T-helper 17 cell (primary cell): ENCODE measurements at places on chromosomes 6 and 20.

DNA sequence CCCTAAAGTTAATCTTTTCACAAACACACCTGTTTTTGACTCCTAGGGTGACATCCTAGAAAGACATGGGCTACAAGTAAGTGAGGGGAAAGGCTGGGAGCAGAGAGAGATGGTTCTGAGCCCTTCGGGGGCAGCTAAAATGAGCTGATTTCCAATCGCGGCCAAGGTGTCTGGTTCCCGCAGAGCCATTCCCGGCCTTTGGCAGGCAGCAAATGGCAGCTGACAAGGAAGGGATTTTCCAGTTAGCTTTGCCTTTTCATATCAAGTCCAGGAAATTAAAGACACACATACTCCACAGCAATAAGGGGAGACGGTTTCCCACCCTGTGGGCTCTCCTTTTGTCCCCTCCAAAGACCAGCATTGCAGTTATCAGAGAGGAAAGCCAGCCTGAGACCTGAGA, 228.5 kb downstream of the ZMYND8 start:
- H3K27ac ChIP-seq: no peak overlapping the region
- H3K4me3 ChIP-seq: no peak overlapping the region
- DNase-seq: no peak
- H3K36me3 ChIP-seq: peaks cover 8% of the 10 kb centered on the region

GRCh38 chr6:5695260-5696245, 311.2 kb downstream of the NRN1 start:
- H3K36me3 ChIP-seq: peaks cover 7% of the 10 kb centered on the region
- no peaks in the 10 kb centered on the region for H3K27me3 ChIP-seq
- no peak for DNase-seq
- H3K4me3 ChIP-seq: no peak overlapping the region

DNA sequence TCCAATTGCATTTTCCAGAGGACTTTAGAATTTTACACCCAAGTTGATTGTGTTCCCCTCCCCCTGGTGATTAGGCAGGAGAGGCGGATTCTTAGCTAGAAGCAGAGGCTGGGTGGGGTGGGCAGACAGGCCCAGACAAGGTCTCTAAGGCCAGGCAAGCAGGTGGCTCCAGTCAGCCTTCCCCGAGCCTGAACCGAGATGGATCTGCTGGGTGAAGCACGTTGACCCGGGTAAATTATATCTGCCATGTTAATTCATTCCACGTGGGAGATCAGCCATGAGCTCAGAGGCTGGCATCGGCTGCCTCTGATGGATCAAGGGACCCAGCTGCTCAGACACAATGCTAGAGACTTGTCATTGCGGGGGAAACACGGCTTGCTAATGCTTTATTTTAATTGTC, 159.5 kb upstream of the MAFB start:
- H3K27ac ChIP-seq: no peak overlapping the region
- no peaks in the 10 kb centered on the region for H3K4me1 ChIP-seq
- DNase-seq: no peak
- no peaks in the 10 kb centered on the region for H3K36me3 ChIP-seq
- H3K4me3 ChIP-seq: no peak overlapping the region

- H3K4me1 ChIP-seq: no peaks in the 10 kb centered on the region
- peaks cover 33% of the 10 kb centered on the region for H3K27me3 ChIP-seq
- no peak for DNase-seq
- H3K4me3 ChIP-seq: no peak overlapping the region
- no peak overlapping the region for H3K27ac ChIP-seq
- peaks cover 8% of the 10 kb centered on the region for H3K36me3 ChIP-seq
These were observed 38.9 kb upstream of the ENPP1 start for GRCh38 chr6:131768964-131769363.

DNA sequence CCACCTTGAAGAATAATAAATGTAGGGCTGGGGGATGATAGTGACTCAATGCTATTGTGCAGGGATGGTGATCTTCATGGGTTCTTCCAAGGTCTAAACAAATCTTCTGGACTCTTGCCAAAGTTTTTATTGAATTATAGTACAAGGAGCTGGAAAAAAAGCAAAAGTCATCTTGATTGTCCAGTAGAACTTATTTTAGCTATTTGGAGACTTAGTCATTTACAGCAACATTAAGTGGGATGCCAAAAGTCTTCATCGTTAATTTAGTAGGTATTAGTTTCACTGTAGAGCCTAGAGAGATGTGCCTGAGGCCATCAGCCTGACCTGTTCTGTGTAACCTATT, 212.9 kb upstream of the TBX18 start:
- H3K4me3 ChIP-seq: no peak overlapping the region

- DNase-seq: no peak
- no peaks in the 10 kb centered on the region for H3K36me3 ChIP-seq
- no peak overlapping the region for H3K4me3 ChIP-seq
- no peaks in the 10 kb centered on the region for H3K27me3 ChIP-seq
These were observed 268.7 kb downstream of the CD83 start for GRCh38 chr6:14386263-14386662.

GRCh38 chr6:28207510-28208110, 17.5 kb upstream of the ZSCAN9 start:
- H3K4me3 ChIP-seq: peak overlapping the region; percentile 7
- peaks cover 17% of the 10 kb centered on the region for H3K4me1 ChIP-seq
- peaks cover 70% of the 10 kb centered on the region for H3K27me3 ChIP-seq

DNA sequence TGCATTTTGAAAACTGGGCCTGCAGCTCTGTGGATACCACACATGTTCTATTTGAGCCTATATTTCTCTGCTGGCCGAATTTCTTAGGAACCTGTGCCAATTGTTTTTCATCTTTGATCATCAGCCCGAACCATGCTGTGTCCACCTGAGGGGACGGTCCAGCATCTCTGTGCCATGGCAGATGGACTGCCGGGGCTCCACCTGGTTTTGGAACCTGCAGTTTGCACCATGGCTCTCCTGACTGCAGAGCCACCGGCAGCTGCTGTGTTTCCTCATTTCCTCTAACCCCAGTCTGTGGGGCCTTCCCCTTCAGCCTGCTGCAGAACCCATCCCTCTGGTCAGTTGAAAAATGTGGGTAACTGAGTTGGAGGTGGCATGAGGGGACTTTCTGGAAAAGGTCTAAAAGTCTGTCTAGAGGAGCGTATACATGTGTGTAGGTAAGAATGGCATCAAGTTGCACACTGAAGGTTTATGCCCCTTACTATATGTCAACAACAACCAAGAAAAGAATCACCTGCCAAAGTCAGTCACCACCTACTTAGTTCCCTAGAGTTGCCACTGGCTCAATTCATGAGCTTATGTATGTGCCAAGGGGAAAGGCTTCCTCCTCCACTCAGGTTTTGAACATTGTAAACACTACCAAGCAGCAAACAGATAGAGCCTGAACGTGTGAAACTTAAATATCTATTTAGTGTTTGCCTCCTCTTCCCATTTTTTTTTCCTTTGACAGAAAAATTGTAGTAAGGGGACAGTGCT, 548.2 kb downstream of the PRKN start:
- no peaks in the 10 kb centered on the region for H3K4me1 ChIP-seq
- H3K4me3 ChIP-seq: no peak overlapping the region
- no peak overlapping the region for H3K27ac ChIP-seq
- DNase-seq: no peak
- H3K27me3 ChIP-seq: no peaks in the 10 kb centered on the region
- H3K36me3 ChIP-seq: no peaks in the 10 kb centered on the region

DNA sequence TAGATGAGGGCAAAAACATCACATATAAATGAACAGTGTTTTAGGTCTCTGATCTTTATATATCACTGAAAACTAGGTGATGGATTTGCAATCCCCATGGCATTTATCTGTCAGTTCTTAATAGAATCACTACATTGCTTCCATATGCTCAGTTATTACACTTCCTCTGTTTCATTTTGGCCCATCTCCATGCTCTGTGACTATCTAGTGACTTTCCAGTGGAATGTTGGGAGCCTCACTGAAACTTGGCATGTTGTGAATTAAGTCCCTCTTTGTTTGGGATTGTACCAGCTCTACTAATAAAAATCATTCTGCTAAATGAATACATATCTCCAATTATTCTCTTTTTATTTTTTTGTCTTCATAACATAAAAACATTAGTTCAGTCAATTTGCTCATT, 226.1 kb upstream of the CEP162 start:
- H3K4me3 ChIP-seq: no peak overlapping the region
- H3K4me1 ChIP-seq: no peaks in the 10 kb centered on the region
- no peak for DNase-seq
- H3K27ac ChIP-seq: no peak overlapping the region
- no peaks in the 10 kb centered on the region for H3K27me3 ChIP-seq
